ENCODE measurements at places on chromosomes 2 and 18.

DNA sequence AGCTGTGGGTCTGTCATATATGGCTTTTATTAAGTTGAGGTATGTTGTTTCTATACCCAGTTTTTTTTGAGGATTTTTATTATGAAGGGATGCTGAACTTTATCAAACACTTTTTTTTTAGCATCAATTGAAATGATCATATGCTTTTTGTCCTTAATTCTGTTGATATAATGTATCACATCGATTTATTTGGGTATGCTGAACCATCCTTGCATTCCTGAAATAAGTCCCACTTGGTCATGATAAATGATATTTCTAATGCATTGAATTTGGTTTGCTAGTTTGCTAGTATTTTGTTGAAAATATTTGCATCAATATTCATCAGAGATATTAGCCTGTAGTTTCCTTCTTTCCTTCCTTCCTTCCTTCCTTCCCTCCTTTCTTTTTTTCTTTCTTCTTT lies 22.5 kb upstream of the CWC22 start:
- DNase-seq = no peak

- no peak for DNase-seq
These were observed 21.6 kb upstream of the SLC1A4 start for GRCh38 chr2:64967601-64968000.

DNA sequence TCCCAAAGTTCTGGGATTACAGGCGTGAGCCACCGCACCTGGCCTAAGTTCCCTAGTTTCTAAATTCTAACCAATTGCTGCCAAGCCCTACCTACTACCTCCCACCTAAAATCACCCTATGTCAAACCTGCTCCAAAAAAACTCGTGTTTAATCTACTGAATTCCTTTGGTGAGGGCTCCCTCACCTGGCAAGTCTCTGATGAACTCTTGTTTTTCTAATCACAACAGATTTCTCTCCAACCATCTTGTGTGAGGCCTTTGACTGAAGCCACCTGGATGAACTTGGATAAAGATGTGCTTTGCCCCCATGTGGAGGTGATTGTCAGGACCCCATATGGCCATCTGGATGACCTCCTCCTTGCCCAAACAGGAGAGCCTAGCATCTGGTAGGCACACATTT lies 17.4 kb upstream of the SLC35G4 start:
- DNase-seq = no peak

DNA sequence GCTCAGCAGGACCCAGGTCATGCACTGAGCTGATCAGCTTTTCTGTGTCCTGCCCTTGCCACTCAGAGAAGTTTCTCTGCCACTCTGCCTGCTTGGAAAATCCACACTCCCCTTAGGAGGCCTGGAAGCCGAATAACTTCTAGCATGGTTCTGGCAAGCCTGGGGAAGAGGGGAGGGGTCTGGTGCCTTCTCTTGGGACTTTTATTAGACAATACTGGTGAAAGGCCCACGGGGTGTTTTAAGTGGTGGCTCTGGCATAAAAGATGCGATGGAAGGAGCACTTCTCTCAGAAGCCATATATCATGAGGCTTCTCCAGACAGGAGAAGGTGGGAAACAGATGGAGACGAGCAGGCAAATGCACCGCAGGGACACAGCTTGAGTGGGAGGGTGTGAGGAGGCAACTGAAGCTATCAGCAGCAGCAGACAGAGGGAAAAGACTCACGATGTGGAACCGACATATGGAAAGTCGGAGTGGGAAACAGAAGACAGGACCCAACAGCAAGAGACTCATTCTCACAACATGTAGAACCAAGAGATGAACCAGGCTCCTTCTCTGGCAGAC lies 141.8 kb upstream of the CTNNA2 start:
- DNase-seq = no peak

GRCh38 chr2:241114836-241115235 lies 12.7 kb upstream of the MTERF4 start:
- DNase-seq = no peak

GRCh38 chr2:67526283-67526682 lies 129.2 kb downstream of the ETAA1 start:
- DNase-seq = no peak

DNA sequence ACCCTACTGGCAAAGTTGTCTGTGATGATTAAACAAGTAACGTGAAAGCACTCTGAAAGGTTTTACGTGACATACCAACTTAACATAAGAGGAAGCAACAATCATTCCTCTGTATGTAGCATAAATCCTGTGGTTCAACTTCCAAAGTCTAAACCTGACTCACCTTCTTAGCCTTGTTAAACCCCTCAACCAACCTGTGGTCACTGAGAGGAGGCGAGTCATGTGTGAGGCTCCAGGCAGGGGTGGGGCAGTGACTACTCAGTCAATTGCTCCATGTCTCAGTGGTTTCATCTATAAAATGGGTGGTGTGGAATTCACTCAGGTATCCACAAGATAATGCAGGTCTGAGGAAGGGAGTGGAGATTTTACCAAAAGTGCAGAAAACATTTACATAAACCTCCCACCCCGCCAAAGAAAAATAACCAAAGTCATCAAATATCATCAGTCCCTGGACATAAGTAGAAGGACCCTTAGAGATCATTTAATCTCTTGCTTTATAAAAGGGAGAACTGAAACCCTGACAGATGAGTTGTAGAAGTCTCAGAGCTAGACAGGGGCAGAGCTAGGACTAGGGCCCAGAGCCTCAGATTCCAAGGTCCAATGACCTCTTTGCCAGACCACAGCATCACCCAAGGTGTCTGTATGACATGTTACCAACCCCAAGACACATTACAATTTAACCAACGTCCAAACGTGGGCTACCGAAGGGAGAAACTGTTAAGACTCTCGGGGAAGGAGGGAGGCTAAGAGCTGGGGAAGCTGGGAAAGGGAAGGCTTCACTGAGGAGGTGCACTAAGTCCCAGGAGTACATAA lies 3.7 kb upstream of the PCBP1 start:
- DNase-seq = no peak

GRCh38 chr2:164910101-164910899 lies 45.0 kb downstream of the SLC38A11 start:
- peak; percentile 1 for DNase-seq
